ENCODE measurements at places on chromosomes 7 and 10.

DNA sequence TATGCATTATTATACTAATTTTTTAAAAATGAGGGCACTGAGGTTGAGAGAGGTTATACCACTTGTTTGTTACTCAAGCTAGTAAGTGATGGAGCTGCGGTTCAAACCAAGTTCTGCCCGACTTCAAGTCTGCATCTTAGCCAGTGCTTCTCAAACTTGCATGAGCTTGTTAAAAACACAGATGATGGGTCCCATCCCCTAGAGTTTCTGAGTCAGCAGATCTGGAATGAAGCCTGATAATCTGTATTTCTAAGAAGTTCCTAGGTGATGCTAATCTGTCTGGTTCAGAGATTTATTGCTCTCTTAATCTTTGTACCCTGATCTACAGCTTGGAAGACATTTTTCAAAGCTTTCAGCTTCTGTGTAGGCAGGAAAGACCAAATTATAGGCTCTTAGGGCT, 67.7 kb upstream of the CC2D2B start:
- no peak for DNase-seq

- no peak for DNase-seq
Measured at GRCh38 chr7:54955296-54955695, 63.5 kb upstream of the EGFR start.

DNA sequence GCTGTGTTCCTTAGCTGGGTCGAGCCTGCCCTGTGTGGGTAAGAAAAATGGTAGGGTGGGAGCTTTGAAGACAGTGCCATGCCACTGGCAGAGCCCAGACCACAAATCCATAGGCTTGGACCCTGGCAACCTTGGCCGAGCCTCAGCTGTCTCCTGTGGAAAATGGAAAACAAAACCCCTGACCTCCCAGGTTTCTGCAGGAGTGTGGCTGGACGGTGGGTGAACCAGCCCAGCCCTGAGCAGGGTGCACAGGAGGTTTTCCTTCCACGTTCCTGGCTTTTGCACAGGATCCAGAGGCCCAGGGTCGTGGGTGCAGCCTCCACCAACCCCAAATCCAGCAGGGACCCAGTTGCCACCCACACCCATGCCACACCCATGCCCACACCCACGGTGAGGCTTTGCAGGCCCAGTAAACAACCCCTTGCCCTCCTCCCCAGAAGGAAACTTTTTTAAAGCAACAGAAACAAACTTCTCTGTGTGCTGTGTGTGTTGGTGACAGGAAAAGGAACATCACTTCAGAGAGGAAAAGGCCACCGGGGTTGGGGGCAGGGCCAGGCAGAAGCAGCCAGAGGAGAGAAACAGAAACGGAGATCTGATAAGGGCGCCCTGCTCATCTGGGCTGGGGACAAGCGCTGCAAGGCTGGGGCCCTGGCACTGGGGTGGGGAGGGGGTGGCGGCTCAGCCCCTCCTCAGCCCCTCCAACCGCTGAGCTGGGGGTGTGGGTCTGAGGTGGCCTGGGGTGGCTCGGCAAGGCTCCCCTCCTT, 20.7 kb upstream of the ZMIZ1 start:
- DNase-seq, result peak; percentile 47

GRCh38 chr10:9869606-9870176, 1148.0 kb upstream of the CELF2 start:
- DNase-seq, result no peak

DNA sequence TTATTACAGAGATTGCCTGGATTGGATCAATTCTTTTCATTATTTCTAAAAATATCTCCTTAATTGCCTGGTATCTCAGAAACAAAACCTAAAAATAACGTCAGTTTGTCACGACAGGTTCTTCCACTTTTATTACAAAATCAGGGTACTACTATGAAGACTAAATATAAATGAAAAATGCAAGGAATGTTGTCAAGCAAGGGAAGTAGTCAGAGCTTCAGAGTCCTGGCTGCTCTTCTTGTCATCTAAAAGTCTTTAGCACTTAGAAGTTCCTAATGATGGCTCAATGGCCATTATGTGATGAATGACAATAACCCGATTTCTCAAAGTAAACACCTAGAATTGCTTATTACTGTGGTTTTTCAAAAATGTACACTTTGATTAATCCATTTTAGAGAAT, 192.2 kb downstream of the SEMA3A start:
- no peak for DNase-seq

DNA sequence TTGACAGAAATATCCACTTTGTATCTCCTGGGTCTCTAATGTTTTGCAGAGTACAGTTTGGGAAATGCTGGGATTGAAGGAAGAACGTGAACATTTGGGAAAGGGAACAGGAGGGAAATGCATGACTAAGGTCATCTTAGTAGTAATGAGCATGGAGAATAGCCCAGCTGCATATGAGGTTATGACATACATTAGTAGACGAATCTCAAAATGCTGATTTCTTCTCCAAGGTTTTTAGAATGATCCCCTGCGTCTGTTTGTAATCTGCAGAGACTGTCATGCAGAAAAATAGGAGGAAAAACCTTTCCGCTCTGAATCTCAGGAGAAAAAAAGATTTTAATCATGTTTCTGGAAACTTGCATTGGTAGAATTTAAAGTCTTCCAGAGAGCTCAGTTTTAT, 133.6 kb downstream of the PPP1R9A start:
- no peak for DNase-seq

All from GF-D8 (cell line).